ENCODE measurements at places on chromosomes 3 and 15.

DNA sequence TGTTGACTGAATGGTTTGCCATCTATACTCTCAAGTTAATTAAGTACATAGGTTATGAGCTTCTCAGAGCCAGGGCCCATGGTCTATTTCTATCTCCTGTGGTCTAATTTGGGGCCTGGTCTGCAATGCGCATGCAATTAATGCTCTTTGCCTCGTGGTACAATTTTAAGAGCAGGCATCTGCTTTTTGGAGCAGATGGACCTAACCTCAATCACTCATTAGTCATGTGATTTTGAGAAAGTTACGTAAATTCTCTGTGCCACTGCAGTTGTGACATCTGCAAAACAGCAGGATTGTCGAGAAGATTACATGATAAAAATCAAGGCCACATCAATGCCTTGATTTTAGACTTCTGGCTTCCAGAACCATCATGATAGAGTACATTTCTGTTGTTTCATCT lies 543.7 kb upstream of the ADAMTS9 start:
- no peak for DNase-seq
- no peaks in the 10 kb centered on the region for H3K27me3 ChIP-seq
- no peaks in the 10 kb centered on the region for H3K4me1 ChIP-seq

- peak; percentile 44 for DNase-seq
- no peaks in the 10 kb centered on the region for H3K36me3 ChIP-seq
- H3K27me3 ChIP-seq, result no peaks in the 10 kb centered on the region
- H3K4me1 ChIP-seq, result peaks cover 28% of the 10 kb centered on the region
Observed at GRCh38 chr15:98850961-98851572, 156.5 kb downstream of the PGPEP1L start.

DNA sequence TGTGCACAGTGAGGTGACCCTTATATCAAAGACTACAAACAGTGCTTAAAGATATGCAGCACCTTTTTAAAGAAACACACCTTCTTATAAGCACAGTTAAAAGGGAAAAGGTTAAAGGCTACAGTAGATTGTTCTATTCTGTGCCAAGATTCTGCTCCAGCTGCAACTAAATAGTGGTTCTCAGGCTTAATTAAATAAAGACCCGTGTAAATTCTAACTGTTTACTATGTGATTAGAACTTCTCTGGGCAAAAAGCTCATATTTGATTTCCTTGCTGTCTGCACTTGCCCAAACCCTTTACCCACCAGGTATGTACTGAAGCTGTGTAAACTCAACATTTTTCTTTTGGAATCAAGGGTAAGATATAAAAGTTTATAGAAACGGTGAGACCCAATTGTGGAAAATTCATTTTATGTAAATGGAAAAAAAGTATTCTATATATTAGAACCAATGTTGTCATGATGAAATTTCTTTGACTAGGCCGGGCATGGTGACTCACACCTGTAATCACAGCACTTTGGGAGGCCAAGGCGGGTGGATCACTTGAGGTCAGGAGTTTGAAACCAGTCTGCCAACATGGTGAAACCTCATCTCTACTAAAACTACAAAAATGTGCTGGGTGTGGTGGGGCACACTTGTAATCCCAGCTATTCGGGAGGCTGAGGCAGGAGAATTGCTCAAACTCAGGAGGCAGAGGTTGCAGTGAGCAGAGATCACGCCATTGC lies 230.6 kb downstream of the MECOM start:
- H3K27me3 ChIP-seq, result no peaks in the 10 kb centered on the region
- H3K27ac ChIP-seq, result no peak overlapping the region
- no peaks in the 10 kb centered on the region for H3K4me1 ChIP-seq
- no peak for DNase-seq

GRCh38 chr3:3589715-3590130 lies 209.5 kb upstream of the LRRN1 start:
- H3K27me3 ChIP-seq, result no peaks in the 10 kb centered on the region
- H3K4me3 ChIP-seq, result no peak overlapping the region
- no peak for DNase-seq
- H3K27ac ChIP-seq, result no peak overlapping the region
- H3K4me1 ChIP-seq, result no peaks in the 10 kb centered on the region
- no peaks in the 10 kb centered on the region for H3K36me3 ChIP-seq

DNA sequence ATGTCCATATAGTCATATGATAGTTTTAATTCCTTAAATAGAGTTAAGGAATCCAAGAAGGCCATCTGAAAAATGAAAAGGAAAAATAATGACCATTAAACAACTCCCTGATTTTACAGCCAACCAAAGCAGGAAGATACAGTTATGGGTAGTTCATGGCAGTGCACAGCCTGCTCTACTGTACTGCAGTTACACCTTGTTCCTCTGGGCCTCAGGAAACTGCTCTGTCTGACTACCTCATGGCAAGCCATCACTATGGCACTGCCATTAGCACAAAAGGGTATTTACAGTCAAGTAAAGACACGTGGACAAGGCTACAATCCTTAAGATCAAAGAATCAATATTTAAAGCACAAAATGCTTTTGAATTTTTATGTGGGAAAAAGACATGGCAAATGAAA lies 19.5 kb downstream of the SECISBP2L start:
- no peak for DNase-seq
- peaks cover 31% of the 10 kb centered on the region for H3K36me3 ChIP-seq
- no peak overlapping the region for H3K27ac ChIP-seq
- no peaks in the 10 kb centered on the region for H3K27me3 ChIP-seq
- H3K4me1 ChIP-seq, result peaks cover 8% of the 10 kb centered on the region
- no peak overlapping the region for H3K4me3 ChIP-seq

- no peaks in the 10 kb centered on the region for H3K4me1 ChIP-seq
- H3K27me3 ChIP-seq, result no peaks in the 10 kb centered on the region
- no peak for DNase-seq
- peaks cover 12% of the 10 kb centered on the region for H3K36me3 ChIP-seq
- H3K4me3 ChIP-seq, result no peak overlapping the region
- H3K27ac ChIP-seq, result no peak overlapping the region
Observed at GRCh38 chr3:41893977-41894376, 67.9 kb downstream of the ULK4 start.

DNA sequence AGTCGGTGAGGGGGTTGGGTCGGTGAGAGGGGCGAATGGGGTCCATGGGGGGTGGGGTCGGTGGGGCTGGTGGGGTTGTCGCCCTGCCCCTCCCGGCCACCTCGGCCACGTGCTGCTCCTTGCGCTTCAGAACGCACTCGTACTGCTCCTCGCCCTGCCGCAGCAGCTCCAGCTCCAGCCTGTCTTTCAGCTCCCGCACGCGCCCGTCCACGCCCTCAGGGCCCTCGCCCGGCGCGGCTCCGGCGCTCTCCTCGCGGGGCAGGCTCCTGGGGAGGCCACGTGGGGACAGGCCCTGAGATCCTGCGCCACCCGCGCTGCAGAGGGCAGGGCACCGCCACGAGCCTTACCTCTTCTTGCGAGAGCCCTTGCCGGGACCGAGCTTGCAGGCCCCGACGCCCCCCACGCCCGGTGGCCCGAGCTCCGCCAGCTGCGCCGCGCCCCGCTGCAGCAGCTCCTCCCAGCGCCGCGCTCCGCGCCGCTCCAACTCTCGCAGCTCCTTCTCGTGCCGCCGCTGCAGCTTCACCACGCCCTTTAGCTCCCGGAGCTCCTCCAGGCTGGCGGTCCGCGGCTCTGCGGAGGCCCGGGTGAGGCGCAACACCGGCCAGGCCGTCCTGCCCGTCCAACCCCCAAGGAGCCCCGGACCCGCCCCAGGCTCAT lies 8.2 kb upstream of the ANKRD63 start:
- DNase-seq, result no peak
- no peak overlapping the region for H3K27ac ChIP-seq
- no peaks in the 10 kb centered on the region for H3K4me1 ChIP-seq
- H3K4me3 ChIP-seq, result no peak overlapping the region
- H3K27me3 ChIP-seq, result no peaks in the 10 kb centered on the region

DNA sequence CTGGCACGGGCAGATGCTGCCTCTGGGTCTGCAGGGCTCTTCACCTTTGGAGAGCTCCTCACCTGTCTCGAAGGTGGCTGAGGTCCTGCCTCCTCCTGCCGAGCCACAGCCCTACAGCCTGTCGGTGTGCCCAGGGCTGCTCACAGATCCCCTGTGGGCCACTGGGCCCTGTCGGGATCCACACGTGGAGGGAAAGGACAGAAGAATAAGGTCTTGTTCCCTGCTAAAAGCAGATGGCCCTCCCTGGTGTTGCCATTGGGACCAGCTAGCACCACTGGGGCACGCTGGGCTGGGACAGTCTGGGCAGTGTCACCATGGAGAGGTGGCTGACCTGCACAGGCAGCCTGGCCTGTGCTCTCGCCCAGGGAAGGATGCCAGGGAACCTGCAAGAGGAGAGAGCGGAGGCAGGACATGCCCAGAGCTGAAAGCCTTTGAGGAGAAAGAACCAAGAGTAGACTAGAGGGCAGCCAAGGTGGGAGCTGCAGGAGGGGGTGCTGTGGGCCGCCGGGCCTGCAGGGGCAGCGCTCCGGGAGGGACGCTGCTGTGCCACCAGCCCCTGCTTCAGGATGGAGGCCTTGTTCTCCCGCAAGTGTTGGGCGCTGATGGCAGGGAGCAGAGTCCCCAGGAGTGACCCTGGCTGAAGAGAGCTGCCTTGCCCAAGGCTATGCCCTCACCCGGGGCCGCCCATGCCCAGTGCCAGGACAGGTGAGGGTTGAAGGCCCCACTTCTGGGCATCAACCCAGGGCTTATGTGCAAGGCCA lies 210.2 kb downstream of the XXYLT1 start:
- DNase-seq, result no peak
- no peaks in the 10 kb centered on the region for H3K36me3 ChIP-seq
- H3K27me3 ChIP-seq, result no peaks in the 10 kb centered on the region

DNA sequence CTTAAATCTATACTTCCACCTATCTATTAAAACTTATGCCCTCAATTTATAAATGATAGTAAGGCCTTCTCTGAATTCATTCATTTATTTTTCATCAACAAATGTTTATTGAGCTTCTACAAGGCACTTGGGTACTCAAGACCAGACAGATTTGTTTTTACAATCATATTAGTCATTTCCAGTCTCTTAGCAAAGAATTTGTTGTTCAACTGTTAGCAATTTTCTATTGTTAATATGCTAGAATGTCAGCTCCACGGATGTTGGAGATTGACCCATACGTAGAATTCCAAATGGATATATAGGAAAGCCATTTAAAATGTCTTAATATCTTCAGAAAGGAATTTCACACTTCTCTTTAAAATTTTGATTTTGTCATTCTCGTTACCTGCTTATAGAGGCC lies 36.7 kb downstream of the ZBTB38 start:
- peak overlapping the region; percentile 93 for H3K4me3 ChIP-seq
- no peaks in the 10 kb centered on the region for H3K27me3 ChIP-seq
- no peak for DNase-seq
- no peak overlapping the region for H3K27ac ChIP-seq
- H3K36me3 ChIP-seq, result peaks cover 39% of the 10 kb centered on the region
- H3K4me1 ChIP-seq, result peaks cover 80% of the 10 kb centered on the region

- H3K36me3 ChIP-seq, result no peaks in the 10 kb centered on the region
- H3K27ac ChIP-seq, result no peak overlapping the region
- DNase-seq, result no peak
- H3K4me3 ChIP-seq, result no peak overlapping the region
- no peaks in the 10 kb centered on the region for H3K27me3 ChIP-seq
- no peaks in the 10 kb centered on the region for H3K4me1 ChIP-seq
Observed at GRCh38 chr3:116200956-116201690, 244.2 kb downstream of the LSAMP start.

DNA sequence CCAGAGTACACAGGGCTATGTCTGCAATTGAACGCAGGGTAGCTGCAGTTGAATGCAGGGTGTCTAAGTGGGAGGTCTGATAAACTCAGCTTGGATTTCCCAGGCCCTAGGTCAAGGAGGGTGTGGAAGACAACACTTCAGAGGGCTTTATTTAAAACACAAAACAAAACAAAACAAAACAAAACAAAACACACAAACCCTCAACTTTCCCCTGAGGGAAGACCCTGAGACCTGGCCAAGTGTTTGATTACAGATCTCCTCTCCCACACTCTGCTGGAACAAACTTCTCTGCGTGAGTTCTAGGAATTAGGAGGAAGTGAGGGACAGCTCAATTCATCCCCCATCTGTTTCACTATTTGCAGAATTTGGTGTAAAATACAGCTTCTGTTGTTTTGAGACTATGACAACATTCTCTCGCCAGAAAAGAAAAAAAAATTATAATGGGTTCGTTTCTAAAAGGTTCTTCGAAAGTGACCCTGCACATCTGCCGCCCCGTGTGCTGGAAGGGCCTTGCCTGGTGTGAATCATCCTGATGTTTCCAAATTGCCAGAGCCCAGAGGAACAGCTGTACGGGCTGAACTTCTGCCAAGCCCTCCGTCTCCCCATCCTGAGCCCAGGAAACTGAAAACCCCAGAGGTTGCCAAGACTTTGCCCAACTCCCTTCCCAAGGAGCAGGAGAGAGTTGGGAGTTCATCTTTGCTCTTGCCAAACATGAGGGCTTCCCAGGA lies 73.3 kb upstream of the RAD18 start:
- no peaks in the 10 kb centered on the region for H3K27me3 ChIP-seq
- DNase-seq, result no peak
- no peak overlapping the region for H3K4me3 ChIP-seq
- no peaks in the 10 kb centered on the region for H3K36me3 ChIP-seq
- H3K27ac ChIP-seq, result no peak overlapping the region

DNA sequence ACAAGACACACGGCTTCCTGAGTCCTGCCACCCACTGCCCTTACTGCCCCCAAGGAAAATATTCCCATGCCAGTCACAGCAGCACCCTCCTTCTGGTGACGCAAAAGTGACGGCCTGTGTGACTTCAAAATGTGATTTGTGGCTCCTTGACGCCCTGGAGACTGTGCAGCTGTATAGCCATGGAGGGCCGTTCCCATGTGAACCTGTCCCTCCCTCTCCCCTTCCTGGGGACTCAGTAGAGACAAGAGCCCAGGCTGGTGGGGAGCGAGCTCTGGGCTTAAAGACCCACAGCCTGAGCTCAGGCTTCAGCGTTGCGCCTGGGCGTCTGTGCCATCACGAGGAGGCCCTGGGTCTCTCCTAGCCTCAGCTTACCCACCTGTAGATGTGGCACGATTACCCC lies 78.2 kb downstream of the TOP2B start:
- no peaks in the 10 kb centered on the region for H3K4me1 ChIP-seq
- H3K27me3 ChIP-seq, result no peaks in the 10 kb centered on the region
- no peak for DNase-seq
- no peak overlapping the region for H3K27ac ChIP-seq

- H3K4me3 ChIP-seq, result no peak overlapping the region
- H3K27me3 ChIP-seq, result no peaks in the 10 kb centered on the region
- no peak for DNase-seq
- peaks cover 9% of the 10 kb centered on the region for H3K4me1 ChIP-seq
Observed at GRCh38 chr3:170144437-170144843, 37.1 kb downstream of the PHC3 start.

- H3K27me3 ChIP-seq, result no peaks in the 10 kb centered on the region
- H3K4me1 ChIP-seq, result no peaks in the 10 kb centered on the region
- no peak overlapping the region for H3K27ac ChIP-seq
- no peak overlapping the region for H3K4me3 ChIP-seq
Observed at GRCh38 chr3:34396956-34397355, 598.5 kb downstream of the PDCD6IP start.

GRCh38 chr3:178584722-178585380 lies 48.6 kb downstream of the KCNMB2 start:
- H3K27me3 ChIP-seq, result no peaks in the 10 kb centered on the region
- H3K4me3 ChIP-seq, result no peak overlapping the region
- no peaks in the 10 kb centered on the region for H3K4me1 ChIP-seq
- DNase-seq, result no peak
- H3K36me3 ChIP-seq, result no peaks in the 10 kb centered on the region
- no peak overlapping the region for H3K27ac ChIP-seq

GRCh38 chr15:99556578-99556977 lies 9.2 kb upstream of the MEF2A start:
- no peak overlapping the region for H3K27ac ChIP-seq
- no peak for DNase-seq
- H3K36me3 ChIP-seq, result no peaks in the 10 kb centered on the region
- H3K4me3 ChIP-seq, result no peak overlapping the region
